ENCODE measurements at places on chromosomes 12 and 14.
A peak's percentile ranks its signal among the peaks of the same experiment; 100 is the strongest.

- DNase-seq: no peak
Observed at GRCh38 chr14:87170179-87170578, 822.8 kb downstream of the GALC start.

GRCh38 chr12:31029468-31029867 lies 44.2 kb upstream of the DDX11 start:
- DNase-seq: no peak

DNA sequence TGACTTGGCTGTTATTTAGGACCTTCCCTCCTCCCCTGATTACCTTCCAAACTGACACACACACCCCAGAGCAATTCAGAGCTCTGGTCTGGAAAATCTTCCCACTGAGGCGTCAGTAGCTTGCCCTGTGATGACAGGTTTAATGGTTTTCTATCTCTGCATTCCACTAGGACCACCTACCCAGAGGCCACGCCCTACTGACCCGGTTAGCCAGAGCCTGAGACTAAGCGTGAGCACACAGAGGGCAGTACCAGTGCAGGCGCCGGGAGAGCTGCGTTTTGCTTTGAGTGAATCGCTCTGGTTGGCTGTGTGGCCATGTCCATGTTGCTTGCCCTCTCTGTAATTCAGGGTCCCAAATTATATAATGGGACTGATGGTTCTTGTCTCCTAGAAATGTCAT lies 36.2 kb upstream of the ATP2A2 start:
- DNase-seq: no peak

DNA sequence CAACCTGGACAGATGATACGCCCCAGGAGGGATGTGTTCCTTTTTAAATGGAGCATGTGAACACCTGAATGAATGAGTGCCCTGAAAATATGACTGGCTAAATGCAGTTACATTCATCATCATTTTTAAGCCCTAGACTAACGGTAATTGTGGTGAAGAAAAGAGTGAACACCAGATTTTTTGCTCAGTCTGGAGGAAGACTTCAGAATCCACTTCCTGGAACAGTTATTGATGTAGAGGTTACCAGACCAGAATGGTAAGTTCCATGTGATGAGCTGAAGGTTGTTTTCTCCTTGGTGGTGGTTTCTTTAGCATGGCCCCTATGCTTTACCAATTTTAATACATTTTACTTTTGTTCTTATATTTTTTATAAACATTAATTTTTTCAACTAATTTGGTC lies 29.3 kb downstream of the PIWIL1 start:
- no peak for DNase-seq

DNA sequence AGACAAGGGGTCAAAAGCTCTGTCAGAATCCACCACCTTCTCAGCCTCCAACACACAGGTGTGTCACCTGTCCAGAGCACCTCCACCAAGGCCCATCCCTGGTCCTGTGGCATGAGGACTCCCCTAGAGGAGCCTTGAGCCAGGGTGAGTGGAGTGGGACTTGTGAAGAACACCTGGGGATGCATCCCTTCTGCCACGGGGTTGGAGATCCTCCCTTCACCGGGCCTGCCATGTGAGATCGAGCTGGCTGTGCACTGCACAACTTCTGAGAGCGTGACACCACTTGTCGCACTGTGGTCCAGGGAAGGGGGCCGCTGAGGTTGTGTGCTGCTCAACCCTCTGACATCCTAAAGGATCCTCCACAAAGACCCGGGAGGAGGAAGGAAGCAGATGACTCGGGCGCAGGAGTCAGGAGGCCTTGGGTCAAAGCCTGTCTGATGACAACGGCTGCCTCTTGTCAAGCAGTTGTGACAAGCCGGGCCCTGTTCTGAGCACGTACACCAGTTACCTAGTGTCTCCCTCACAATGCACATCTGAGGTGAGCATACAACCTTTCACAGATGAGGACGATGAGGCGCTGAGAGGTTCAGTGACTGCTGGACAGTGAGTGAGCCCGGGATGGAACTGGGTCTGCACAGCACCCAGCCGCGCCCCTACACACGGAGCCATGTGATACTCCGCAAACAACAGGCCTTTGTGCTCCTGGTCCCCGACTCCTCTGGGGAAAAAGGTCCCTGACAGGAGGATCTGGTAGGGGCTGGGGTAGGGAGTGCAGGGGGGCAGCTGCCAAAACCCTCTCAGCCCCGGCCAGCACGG lies 35.6 kb downstream of the CHGA start:
- no peak for DNase-seq

DNA sequence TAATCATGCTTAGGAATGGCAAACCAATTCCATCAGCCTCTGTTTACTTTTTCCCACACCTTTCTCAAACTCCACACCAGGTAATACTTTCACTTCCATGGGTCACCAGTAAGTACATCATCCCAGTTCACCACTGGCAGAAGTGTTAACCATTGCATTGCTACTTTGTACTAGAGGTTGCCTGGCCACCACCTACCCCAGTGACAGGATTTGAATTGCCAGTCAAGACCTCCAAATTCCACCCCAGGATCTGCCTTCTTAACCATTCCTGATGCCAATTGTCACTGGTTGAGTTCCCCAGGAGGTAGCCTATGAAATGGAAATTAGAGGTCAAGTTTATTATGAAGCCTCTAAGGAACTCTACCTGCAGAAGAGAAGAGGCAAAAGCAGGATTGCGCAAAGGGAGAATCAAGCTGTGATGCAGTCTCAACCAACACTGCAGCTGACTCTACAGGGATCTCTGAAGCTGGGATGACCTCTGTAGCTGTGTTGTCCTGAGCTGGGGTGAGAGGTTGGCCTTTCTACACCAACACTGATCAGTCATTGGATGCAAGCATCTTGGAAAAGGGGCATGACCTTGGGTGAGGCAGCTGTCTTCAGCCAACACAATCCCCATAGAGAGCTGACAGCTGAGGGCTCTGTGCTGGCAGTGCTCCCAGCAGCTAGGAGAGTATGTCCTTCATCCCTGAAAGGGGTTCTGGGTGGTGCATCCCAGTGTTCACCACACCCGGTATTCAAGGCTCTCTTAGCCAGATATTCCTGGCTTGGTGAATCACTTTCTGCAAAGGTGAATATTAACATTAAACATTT lies 37.0 kb upstream of the HMGA2 start:
- no peak for DNase-seq

DNA sequence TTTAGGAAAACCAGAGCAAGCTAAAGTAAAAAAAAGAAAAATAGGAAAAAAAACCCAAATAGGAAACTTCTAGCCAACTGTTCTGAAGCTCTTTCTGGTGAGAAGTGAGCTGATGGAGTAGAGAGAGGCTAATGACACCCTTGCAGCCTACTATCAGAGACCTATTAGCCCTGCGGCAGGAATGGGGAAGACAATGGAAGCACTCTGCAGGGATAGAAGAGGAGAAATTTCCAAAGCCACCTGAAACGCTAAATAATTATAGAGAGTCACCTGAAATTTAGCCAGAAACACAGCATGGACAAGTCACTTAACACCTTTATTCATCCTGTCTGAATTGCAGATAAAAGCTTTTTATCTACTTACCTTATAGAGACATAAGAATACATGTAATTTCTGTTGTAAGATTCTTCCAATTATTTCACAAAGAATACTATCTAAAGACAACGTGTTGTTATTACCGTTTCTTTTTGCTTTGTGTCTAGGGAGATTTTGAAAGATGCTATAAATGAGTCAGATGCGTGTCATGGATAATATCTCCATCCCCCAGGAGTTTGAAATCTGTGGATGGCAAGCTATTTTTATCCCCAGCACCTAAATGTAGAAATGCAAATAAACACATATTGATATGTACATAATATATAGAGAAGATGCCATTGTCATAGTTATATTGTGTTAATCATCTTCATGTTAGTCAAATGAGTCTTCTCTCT lies 138.6 kb downstream of the TPH2 start:
- DNase-seq: no peak

DNA sequence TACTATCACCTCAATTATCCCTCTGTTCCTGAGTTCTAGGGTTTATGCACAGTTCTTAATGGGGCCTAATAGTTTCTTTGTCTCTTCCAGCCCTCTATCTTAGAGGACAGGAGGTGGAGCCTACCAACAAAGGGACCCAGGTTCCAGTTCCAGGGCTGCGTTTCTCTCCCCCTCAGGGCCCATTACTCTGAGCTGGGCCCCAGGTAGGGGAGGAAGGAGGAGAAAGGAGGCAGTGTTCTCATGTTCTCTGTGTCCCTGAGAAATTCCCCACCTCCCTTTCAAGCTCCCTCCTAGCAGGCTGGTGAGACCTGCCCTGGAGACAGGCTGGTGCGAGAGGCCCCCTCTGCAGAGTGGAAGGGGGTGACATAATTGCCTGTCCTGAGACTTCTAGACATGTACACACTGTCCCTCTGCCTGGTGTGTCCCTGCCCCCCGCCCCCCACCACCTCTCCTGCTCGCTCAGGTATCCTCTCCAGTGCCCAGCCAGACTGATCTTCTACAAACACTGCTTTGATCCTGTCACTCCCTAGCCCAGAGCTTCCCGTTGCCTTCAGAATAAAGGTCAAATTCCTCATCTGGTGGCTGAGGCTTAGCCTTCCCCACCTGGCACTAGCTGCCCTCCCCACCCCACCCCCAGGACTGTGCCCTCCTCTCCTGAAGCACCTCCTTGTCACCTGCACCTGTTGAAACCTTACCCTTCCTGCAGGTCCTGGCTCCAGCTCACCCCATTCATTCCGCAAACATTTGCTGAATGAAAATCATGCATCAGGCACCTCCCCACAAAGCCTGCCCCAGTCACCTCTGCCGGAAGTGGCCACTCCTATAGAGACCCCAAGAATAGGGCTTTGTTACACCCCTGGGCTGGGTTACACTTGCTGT lies 21.1 kb upstream of the KRT8 start:
- peak; percentile 95 for DNase-seq

- DNase-seq: no peak
Observed at GRCh38 chr14:32350020-32350419, 20.9 kb downstream of the AKAP6 start.

DNA sequence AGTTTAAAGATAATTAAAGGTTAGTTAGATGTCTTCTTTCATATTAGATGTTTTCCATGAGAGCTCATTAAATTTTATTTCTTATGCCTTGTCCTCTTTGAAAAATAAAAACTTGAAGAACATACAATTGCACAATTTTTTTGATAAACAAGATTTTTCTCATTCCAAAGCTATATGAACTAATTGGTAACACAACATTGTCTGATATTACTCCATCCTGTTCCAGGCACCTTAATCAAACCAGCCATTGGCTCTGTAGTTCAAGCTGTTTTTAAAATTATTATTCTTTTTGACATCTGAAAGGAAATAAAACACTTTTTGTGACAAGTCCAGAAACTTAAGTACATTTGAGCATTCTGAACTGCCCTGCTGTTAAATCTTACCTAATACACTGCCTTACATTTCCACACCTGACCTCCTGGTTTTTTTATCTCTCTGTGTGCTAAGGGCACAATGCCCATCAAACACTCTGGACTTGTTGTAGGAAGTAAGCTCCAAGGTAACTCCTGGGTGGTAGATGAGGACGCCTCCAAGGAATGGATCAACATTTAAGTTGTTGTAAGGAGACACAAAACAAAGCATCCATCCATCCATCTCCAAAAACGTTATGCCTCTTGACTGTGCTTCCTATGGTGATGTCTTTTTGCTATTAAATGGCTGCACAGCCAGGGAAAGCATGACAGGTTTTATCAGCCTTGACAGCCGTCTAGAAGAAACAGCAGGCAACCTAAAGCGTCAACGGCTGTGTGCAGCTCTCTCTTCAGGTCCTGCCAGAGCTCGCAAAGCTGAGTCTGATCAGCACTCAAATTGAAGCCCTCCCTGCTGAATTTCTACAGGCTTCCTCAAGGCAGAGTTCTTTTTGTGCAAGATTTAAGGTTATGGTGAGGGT lies 449.9 kb upstream of the FLRT2 start:
- DNase-seq: no peak

- DNase-seq: no peak
Observed at GRCh38 chr12:12774791-12775190, 10.7 kb upstream of the APOLD1 start.

DNA sequence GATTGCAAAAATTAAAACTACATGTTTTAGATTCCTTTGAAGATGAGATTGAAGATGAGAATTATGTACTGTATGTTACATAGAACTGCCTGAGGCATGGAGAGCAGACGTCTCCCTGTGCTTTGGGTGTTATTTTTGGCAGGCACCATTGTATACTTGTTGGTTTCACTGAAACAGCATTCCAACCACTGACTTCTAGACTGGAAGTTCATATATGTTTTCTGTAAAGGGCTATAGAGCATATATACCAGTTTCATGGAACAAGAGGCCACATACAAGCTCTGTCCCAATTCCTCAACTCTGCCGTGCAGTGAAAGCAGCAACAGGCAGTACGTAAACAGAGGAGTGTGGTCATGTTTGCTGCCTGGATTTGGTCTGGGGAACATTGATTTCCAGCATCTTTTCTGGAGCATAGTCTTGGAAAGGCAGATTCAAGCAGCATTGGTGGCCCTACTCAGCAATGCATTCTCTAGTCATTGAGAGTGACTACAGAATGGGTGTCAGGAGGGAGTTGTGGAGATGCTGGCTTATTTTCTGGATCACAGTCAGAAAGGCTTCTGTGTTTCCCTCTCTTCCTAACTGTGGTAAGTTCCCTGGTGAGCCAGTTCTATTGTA lies 57.6 kb upstream of the CNTN1 start:
- DNase-seq: no peak

DNA sequence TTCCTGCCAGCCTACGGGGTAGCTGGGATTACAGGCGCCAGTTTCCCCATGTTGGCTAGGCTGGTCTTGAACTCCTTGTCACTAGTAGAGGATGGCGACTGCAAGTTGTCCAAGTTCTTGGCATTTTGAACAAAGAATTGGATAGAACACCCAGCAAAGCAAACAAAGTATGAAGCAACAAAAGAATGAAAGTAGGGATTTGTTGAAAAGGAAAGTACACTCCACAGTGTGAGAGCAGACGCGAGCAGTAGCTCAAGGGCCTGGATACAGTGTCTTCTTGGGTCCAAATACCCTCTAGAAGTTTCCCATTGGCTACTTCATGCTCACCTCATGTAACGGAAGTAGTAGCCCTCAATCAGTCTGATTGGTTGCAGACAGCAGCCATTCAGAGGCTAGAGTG lies 152.2 kb downstream of the CCER1 start:
- no peak for DNase-seq

All from LoVo (cell line).